ENCODE measurements at places on chromosomes 16 and 17.

GRCh38 chr16:23803591-23804123 is 32.1 kb upstream of the PRKCB start:
- DNase-seq: peak; percentile 70

GRCh38 chr17:11318207-11318606 is 77.2 kb downstream of the SHISA6 start:
- no peak for DNase-seq

- no peak for DNase-seq
These were observed 88.9 kb upstream of the ATF7IP2 start for GRCh38 chr16:10296956-10297340.

DNA sequence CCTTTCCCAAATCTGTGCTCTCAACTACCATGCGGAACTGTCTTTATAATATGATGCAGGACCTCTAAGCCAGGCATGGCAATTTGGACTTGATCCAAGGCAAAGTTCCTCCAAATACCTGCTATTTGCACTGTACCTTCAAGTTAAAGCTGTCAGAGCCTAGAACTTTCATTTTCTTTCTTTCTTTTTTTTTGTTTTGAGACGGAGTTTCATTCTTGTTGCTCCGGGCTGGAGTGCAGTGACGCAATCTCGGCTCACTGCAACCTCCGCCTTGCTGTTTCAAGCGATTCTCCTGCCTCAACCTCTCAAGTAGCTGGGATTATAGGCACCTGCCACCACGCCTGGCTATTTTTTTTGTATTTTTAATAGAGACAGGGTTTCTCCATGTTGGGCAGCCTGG is 51.7 kb downstream of the ARHGAP27 start:
- no peak for DNase-seq

DNA sequence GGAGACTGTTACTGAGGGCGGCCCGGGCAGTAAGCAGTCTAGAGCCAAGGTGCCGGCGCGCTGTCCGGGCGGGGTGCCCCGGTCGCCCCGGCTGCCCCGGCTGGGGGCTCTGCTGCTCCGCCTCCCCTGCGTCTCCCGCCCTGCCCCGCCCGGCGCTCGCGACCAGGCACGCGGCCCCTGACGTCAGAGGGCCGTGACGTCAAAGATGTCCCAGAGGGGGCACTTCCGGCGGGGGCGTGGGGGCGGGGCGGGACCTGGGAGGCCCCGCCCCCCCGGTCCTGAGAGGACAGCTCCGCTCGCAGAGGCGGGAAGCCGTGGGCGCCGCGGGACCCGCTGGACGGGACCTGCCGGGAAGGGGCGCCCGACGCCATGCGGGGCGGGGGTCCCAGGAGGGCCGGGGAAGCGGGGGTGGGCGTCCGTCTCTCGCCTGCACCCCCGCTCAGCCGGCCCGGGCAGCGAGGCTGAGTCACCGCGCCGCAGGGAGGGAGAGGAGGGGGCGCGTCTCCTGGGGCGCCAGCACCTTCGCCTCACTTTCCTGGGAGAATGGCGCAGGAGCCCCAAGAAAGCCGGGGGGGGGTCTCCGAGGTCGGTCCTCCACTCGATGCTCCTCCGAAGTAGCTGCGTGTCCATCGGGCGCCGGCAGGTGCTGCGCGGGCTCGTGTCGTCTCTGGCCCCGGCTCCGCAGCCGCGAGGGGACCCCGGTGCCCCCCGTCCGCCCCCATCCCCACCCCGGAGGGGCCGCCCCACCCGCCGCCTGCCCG is 4.4 kb upstream of the HIC1 start:
- DNase-seq: peak; percentile 53

DNA sequence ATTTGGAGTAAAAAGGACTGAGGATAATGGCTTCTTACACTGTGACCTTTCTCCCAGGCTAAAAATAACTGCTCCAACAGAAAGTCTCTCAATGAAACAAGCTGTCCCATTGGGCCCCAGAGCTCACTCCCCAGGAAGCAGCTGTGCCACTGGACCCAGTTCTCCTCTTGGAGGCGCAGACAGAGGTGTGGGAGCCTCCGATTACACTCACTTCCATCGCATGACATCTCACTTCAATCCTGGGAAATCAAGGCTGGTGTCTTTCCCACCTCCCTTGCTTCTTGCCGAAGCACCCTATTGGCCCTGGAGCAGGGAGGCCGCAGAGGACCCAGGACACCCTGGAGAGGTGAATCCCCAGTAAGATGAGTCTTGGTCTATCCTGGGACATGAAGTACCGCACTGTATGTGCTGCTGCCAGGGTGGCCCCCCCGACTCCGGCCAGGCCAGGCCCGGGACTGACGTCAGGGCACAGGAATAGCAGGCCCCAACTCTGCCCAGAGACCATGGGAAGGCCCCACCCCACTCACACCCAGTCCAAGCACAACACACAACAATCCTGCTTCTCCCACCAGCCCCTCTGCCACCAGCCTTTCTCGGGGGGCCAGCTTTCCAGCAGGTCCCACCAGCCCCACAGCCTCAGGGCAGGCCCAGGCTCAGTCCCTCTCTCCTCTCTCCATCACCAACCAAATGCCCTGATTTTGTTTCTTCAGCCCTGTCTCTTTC is 29.5 kb downstream of the SRL start:
- no peak for DNase-seq

DNA sequence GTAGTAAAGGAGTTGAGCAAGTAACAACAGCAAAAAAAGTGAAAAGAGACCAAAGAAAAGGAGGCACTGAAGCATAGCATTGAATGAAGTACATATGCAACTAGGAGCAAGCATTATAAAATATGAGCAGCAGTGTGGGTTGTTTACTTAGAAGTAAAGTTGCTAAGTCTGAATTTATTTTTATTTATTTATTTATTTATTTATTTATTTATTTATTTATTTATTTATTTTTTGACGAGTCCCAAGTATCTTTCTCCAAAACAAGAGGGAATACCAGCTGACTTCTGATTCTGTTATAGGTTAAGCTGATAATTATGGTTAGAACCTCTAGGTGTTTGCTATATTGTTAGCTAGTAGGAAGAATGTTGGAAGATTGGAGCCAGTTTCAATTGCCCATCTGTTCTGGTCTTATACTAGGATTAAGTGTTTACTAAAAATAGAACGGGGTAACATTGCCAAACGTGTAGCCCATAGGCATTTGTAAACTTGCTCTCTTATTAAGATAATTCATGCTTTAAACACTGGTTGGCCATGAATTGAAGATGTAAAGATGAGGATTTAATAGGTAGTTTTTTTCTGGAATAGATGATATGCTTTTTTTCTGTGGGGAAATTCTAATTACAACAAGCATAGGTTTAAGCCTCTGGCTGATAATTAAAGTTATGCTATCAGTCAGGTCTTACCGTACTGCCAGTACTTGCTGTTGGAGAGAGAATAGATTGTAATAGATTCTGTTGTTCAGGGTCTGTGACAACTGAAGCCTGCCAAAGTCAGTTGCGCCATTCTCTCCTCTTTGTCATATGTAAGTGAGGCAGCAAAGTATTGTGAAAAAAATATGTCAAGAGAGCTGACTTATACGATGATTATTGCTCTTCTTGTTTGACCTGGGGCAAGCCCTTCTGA is 66.7 kb downstream of the PPM1E start:
- DNase-seq: no peak

DNA sequence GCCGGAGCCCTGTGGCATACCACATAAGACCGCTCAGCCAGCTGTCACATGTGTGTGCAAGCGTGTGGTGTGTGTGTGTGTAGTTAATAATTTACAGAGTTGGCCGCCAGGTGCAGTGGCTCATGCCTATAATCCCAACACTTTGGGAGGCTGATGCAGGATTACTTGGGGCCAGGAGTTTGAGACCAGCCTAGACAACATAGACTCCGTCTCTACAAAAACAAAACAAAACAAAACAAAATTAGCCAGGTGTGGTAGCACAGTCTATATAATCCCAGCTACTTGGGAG is 20.4 kb downstream of the SOCS1 start:
- no peak for DNase-seq

DNA sequence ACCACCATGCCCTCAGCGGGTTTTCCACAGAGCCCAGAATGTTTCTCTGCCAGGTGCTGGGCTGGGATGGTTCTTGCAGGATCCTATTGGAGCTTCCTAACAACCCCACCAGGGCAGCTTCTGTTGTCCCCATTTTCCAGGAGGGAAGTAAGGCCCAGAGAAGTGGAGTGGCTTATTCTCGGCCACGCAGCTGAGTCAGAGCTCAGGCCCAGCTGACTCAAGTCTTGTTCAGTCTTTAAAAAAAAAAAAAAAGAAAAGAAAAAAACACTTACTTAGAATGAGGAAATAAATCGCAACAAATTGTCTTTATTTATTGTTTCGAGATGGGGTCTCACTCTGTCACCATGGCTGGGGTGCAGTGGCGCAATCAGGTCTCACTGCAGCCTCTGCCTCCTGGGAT is 413.0 kb downstream of the CPPED1 start:
- no peak for DNase-seq

DNA sequence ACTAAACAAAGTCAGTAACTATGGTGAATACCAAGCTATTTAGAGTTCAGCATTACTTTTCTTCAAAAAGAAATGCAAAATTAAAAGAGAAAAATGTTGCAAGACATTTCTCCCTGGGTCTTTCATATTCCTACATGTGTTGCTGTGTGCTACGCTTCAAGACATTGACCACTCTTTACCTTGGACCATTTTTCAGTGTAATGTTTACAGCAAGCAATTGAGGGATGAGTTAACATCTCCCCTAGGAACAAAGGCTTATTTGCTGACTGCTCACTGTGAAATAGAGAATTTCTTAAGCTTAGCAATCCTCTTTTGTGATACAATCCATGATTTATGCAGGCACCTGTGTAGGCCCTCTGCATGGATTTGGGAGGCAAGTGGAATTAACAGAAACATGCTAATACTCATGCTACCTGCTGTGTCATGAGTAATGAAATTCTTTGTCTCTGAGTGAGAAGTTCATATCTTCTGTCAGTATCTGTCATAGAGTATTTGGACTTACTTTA is 1202.9 kb upstream of the CDH8 start:
- DNase-seq: no peak

GRCh38 chr16:26382586-26382985 is 684.1 kb upstream of the C16orf82 start:
- DNase-seq: no peak

DNA sequence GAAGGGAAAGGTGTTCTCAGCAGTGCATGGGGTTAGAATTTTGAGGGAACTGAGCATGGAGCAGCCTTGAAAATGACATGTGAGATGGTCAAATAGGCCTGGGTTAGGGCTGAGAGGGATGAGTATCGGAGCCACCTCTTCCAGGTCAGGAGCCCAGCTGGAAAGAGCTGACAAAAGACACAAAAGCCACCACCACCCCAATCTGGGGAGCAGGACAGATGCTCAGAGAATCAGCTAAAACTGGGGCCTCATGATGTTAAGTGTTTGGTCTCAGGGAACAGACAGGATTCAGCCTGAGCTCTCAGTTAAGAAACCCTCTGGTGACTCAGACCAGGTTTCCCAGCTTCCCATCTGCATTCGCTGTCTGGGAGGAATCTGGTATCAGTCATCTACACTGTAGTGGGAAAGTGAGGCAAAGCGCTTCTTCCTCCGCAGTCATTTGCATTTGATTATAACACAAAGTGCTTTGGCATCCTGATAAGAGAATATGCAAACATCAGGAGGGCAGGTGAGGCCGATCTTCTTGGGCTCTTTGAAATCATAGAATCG is 2.6 kb downstream of the WNT9B start:
- no peak for DNase-seq

- peak; percentile 96 for DNase-seq
These were observed at the start of gene PLA2G15 for GRCh38 chr16:68244903-68245853. Gene PLA2G15, plus strand, starts transcription at chr16:68245373. Its CDS starts 54 bp downstream, at chr16:68245427.

GRCh38 chr17:35448899-35449227 is 297 bp upstream of the SLFN13 start:
- DNase-seq: no peak

GRCh38 chr17:75059369-75060345 is 12.6 kb downstream of the KCTD2 start:
- no peak for DNase-seq

GRCh38 chr16:74896389-74897370 is 88.2 kb downstream of the WDR59 start:
- no peak for DNase-seq

- DNase-seq: no peak
These were observed 120.9 kb upstream of the CDC42EP4 start for GRCh38 chr17:73432624-73433190.

GRCh38 chr16:80038566-80038965 is 438.0 kb upstream of the MAF start:
- DNase-seq: no peak

- no peak for DNase-seq
These were observed 26.0 kb downstream of the TAC4 start for GRCh38 chr17:49821916-49822315.

- DNase-seq: no peak
These were observed 38.3 kb downstream of the TBX4 start for GRCh38 chr17:61490540-61490975.

DNA sequence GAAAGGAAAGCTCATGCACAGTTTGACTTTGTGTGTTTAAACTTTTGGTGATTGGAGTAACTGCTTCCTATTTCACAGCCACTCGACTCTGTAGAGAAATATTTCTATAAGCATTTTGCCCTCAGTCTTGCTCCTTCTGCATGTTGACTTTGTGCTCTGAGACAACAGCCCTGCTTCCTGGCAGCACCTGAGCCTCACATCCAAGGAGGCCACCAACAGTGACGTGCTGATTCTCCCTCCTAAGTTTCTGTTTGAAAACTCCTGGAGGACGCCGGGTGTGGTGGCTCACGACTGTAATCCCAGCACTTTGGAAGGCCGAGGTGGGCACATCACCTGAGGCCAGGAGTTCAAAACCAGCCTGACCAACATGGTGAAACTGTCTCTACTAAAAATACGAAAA is 23.9 kb upstream of the WSB1 start:
- no peak for DNase-seq

GRCh38 chr17:70447588-70447987 is 278.3 kb downstream of the KCNJ2 start:
- no peak for DNase-seq

GRCh38 chr16:51097729-51098128 is 53.3 kb downstream of the SALL1 start:
- DNase-seq: no peak

GRCh38 chr16:58048494-58049231 is 23.1 kb downstream of the MMP15 start:
- no peak for DNase-seq

DNA sequence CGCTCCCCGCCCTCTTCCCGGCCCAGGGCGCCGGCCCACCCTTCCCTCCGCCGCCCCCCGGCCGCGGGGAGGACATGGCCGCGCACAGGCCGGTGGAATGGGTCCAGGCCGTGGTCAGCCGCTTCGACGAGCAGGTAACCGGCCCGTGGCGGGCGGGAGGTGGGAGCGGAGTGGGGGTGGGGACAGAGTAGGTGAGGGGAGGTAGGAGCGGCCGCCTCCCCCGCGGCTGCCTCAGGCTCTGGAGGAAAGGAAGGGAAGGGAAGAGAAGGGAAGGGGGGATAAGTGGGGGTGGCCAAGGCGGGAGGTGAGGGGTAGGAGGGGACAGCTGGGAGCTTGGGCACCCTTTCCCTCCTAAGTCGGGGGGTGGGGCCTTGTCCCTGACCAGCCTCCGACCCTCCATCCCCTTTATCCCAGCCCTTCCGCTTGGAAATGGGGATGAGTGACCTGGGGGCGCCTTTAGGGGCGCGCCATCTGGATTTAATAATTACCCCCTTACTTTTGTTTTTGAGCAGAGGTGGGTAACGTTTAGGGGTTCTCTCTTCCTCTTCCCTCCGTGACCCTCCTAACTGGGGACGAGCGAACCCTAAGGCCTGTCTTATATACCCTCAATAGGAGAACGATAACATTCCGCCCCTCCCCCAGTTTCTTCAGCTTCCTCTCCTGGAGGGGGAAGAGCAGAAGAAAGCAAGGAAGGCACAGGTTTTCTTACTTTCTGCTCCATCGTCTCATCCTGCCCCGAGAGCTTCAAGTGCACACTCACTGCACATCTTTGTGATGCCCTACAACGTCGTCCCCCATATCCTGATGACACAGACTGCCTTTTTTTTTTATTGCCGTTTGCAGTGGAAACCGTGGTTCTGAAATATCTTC is 694 bp downstream of the NF1 start:
- DNase-seq: peak; percentile 14

GRCh38 chr17:76176701-76177574 is 35.9 kb upstream of the FOXJ1 start:
- no peak for DNase-seq

Measured in activated gamma-delta T cell treated with Interleukin-2 at 50 U/mL for 16 hours (primary cell).